Activated CD4-positive, alpha-beta T cell treated with anti-CD3 and anti-CD28 coated beads for 36 hours (primary cell): ENCODE measurements at places on chromosomes 6 and 20.

- no peak for DNase-seq
These were observed 42.7 kb downstream of the IRAK1BP1 start for GRCh38 chr6:78910010-78910409.

- DNase-seq: no peak
These were observed 17.6 kb upstream of the SRSF3 start for GRCh38 chr6:36576578-36576977.

GRCh38 chr6:155248008-155249001 is 15.5 kb upstream of the CLDN20 start:
- DNase-seq: peak; percentile 55

- peak; percentile 55 for DNase-seq
These were observed 1.0 kb downstream of the CCN2 start for GRCh38 chr6:131949909-131950766.

DNA sequence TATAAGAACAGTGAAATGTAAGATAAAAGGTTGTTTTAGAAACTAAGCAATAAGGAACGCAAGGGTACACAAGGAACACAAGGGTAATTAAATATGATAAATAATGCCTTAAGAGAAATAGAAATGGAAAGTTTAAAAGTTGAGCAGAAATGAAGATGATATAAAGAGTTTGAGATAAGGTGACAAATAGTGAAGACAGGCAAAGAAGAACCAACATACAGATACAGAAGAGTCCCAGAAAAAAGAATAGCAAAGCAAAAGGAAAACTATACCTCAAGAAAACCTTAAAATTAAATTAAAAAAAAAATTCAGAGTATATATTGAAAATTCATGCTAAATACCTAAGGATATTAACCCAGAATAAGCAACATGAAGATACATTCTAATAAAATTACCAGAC is 16.4 kb downstream of the HDDC2 start:
- no peak for DNase-seq

- no peak for DNase-seq
These were observed 292.5 kb downstream of the FARS2 start for GRCh38 chr6:5553767-5554166.

- DNase-seq: peak; percentile 13
These were observed 66.8 kb upstream of the THEMIS start for GRCh38 chr6:127967708-127968107.

- DNase-seq: no peak
These were observed 230.1 kb downstream of the ERMARD start for GRCh38 chr6:169981568-169981967.

DNA sequence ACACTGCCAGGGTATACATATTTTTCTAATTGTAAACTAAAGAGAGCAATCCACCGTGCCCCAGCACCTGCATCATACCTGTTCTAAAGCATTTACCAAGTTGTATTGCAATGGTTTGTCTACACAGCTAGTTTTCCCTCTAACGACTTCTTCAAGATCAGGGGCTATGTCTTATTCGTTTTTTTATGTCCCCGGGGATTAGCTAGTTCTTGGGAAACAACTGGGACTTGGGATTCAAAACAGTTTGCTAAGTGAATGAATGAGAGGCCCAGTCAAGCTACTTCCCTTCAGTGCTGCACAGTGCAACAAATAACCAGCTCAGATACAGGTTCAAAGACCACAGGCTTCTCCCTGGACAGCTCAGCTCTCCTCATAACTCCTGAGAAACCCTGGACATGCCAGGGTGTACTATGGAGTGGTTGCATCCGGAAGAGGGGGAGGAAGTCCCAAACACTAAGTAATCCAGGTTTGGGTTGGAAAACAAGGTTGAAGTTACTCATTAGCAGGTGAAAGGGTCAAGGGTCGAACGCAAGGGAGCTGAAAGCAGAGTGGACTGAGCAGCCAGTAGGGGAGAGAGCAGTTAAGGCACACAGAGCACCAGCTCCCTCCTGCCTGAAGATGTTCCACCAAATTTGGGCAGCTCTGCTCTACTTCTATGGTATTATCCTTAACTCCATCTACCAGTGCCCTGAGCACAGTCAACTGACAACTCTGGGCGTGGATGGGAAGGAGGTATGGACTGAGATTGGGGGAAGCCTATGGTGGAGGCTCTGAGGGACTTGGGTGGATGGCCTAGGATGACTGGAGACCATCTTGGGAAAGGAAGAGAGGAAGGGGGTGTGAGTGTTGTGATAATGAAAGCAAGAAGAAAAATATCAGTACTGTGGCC is at the start of gene APOM:
TSS of gene APOM (plus strand) at position 546 of the 889 bp plus-strand sequence. CDS start at position 619, 73 bp downstream.
- no peak for DNase-seq

DNA sequence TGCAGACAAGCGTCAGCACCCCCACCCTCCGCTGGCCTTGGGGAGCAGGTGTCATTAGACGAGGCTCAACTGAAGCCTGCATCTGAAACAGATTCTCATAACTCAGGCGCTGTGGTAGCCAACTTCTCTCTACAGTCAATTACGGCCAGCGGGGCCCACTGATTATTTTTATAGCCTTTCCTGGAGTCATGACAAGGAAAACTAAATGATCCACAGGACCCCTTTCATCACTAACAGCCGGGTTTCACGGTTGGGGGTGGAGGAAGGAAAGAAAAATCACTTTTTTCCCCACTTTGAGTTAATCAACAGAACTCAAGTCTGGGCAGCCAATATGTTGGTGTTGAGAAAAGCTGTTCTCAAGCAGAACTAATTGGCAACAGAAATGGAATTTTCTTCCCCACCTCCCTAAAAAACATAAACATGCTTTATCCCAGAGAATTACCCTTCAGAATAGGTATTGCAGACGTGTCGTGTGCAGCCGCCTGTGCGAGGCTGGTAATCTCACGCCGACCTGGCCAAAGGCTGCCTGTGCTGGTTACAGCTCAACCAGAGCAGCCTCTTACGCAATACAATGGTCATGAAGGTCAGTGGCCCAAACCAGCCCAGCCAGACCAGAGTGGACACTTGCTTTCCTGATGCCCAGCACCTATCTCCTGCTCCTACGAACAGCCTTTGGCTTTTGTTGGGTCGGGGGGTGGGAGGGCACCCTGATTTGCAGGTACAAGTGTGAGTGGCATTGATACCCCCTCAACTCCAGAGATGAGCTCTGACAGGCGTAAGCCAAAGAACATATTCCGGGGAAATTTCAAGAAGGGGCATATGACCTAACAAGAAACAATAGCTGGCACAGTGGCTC is 11.0 kb downstream of the RIPOR3 start:
- DNase-seq: no peak
